ENCODE measurements at places on chromosomes 2 and 18. TPM values are rescaled to one million over a fixed set of nuclear protein-coding genes. Genes with fewer than 3 reads are reported as not detected.

The ACVR1C gene
- 0.08 TPM for total RNA-seq

The SKOR2 gene
- not detected for total RNA-seq

The SESTD1 gene
- 38.0 TPM for total RNA-seq

The DPP4 gene
- 42.1 TPM for total RNA-seq

The BMP10 gene
- not detected for total RNA-seq

The IL37 gene
- not detected for total RNA-seq

The ADAM23 gene
- total RNA-seq: 2.4 TPM

The TEX51 gene
- not detected for total RNA-seq

The SMYD1 gene
- not detected for total RNA-seq

The CRIM1 gene
- 175 TPM for total RNA-seq

The STPG4 gene
- 0.23 TPM for total RNA-seq

The CACNB4 gene
- 0.15 TPM for total RNA-seq

The TRIM43 gene
- total RNA-seq: not detected

The CAPN14 gene
- total RNA-seq: 0.12 TPM

The ACKR3 gene
- total RNA-seq: 45.9 TPM

The LIPG gene
- 33.1 TPM for total RNA-seq

All from smooth muscle cell of the coronary artery (primary cell).